ENCODE measurements at places on chromosomes 1 and 21.

GRCh38 chr1:202659974-202660373 is 50.3 kb downstream of the SYT2 start:
- no peak for DNase-seq

- no peak for DNase-seq
These were observed 182.0 kb downstream of the DYRK1A start for GRCh38 chr21:37548521-37548981.

DNA sequence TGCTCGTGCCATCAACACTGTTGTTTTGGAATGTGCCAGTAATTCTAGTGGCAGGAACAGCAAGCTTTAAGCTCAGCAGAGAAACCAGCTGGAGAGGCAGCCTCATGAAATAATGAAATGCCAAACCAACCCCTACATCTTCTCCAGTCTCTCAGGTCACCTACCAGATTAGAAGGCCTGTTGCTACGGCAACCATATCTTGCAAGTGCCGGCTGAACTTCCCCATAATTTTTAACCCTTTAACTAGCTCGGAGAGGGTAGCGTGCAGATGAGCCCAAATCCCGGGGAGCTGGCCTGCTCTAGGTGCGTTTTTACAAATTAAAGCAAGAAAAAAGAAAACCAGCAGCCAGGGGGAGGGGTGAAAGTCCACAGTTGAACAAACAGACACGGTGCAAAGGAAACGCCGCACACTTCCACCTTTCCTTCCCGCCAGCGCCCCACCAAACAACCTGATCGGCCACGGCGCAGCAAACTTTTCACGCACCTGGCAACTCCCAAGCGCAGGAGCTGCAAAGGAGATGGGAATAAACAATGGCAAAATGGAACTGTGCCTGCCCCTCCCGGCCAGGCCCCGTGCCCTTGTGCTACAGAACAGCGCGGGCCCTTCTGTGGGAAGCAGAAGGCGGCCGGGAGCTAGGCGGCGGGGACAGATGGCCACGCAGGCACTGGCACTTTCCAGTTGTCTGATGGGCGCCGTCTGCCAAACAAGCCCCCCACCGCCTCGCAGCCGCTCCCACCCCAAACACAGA is 50.1 kb downstream of the SSBP3 start:
- no peak for DNase-seq

DNA sequence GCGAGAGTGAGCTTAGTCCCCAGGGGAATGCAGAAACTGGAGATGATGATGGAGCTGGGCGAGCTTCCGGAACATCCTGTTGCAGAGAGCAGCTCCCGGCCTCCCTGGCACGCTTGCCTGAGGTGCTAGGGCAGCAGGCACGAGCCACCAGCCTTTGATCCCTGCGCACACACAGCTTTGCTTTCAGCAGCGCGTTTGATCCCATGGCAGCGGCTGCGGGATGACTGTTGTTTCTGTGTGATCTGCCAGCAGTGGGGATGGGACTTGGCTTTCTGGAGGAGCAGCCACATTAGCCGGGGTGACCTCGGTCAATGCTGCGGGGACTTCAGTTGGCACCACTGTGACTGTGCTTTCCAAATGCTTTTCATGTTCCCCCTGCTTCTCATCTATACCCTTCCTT is 193.2 kb downstream of the KAZN start:
- no peak for DNase-seq

- DNase-seq, result no peak
These were observed 100.1 kb upstream of the GADD45A start for GRCh38 chr1:67584938-67585337.

- DNase-seq, result peak; percentile 39
These were observed 3.9 kb upstream of the CD1C start for GRCh38 chr1:158285756-158286241.

GRCh38 chr1:178011465-178011828 is 41.6 kb upstream of the SEC16B start:
- DNase-seq, result no peak

DNA sequence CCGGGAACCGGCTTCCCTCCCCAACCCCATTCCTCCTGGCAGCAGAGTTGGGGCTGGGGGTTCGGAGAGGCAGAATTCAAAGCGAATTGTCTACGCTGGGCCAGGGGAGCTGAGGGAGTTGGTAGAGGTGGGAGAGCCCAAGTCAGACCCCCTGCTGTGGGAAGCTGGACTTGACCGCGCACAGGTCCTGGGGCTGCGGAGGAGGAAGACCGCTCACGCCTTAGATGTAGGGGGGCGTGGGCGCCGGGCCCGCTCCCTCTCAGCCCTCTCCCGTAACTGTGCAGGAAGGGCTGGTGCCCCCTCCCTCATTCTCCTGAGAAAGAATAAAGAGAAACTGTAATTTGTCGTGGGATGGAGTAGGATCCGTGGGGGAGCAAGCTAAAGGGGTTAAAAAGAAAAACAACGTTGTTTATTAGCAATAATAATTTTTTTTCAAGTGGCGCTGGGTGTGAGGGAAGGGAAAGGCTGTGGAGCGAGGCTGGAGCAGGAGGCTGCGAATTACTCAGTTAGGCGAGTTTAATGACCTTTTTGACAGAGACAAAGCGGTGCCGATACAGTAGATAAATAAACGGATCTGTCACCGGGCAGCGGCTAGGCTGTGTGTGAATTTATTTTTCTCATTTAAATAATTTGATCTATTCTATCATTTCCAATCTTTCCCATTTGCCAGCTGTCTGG is 838 bp upstream of the GRIK3 start:
- DNase-seq, result no peak

DNA sequence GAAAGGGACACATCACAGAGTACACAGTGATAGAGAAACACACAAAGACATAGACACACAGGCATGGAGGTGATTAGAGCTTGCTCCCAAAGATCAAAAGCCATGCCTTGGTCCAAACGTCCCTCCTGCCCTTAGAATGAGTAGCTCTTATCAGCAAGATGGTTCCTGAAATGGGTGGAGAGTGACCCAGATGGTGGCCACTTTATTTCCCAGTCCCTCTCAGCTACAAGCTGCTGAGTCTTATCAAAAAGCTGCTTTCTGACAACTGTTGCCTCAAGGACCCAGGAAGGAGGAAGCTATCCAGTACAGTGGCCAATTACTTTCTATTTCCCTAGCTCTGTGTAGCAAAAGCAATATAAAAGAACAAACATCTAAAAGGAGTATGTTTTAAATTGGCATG is 7.7 kb upstream of the CLCA1 start:
- DNase-seq, result no peak

- no peak for DNase-seq
These were observed 9.4 kb downstream of the TIAM1 start for GRCh38 chr21:31334648-31335121.

DNA sequence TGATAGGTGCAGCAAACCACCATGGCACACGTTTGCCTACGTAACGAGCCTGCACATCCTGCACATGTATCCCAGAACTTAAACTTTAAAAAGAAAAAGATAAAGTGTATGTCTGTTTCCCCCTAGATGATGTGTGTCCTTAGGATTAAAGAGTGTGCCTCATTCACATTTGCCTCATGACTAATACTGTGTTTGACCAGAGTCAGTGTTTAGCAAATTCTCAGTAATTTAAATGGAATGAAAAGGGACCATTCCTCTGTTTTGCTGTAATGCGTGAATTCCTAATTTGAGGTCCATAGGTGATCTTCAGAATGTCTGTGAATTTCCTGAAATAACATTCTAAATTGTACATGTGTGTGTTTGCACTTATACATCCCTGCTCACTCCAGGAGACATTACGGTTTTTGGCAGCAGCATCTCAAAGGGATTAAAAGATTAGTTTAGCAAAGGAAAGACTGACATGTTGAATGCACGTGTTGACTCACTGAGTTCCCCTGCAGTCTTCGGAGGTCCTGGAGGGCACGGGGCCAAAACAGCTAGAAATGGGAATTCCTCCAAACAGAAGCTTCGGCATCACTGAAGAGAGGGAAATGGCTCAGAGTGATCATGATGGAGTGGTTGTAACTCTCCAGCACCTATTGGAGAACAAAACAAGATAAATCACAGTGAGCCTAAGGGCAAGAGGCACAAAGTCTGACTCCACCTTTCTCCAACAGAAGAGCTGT is 19.1 kb upstream of the SLC35F3 start:
- no peak for DNase-seq

DNA sequence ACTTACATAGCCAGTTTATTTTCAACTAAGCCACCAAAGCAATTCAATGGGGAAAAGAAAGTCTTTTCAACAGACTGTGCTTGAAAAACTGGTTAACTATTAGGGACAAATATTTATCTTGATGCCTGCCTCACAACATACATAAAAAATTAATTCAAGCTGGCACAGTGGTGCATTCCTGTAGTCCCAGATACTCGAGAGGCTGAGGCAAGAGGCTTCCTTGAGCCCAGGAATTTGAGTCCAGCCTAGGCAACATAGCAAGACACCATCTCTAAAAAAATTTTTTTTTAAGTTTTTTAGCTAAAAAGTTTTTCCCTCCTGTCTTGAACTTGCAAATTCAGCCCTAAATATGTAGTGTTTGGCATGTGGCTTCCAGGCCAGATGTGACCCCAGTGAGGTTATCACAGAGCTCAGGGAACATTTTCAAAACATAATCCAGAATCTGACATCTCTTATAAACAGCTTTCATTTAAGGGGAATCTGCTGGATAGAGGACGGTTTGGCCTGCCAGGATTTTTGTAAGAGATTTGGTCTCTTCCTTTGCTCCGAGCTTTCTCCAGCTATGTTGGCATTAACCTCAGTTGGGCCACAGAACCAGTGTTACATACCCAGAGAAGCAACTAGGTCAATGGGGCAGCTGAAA is 46.4 kb downstream of the COL6A1 start:
- no peak for DNase-seq

- no peak for DNase-seq
These were observed 21.8 kb upstream of the APOBEC4 start for GRCh38 chr1:183674886-183675285.
